ENCODE measurements at places on chromosomes 11 and 22.

- no peak for DNase-seq
These were observed 121.2 kb downstream of the PDE3B start for GRCh38 chr11:14764579-14765527.

- no peak for DNase-seq
These were observed 110.6 kb downstream of the SCN3B start for GRCh38 chr11:123543797-123544196.

- DNase-seq, result no peak
These were observed 26.2 kb upstream of the LIN7C start for GRCh38 chr11:27532652-27533325.

- DNase-seq, result no peak
These were observed 8.5 kb upstream of the ME3 start for GRCh38 chr11:86680716-86681482.

DNA sequence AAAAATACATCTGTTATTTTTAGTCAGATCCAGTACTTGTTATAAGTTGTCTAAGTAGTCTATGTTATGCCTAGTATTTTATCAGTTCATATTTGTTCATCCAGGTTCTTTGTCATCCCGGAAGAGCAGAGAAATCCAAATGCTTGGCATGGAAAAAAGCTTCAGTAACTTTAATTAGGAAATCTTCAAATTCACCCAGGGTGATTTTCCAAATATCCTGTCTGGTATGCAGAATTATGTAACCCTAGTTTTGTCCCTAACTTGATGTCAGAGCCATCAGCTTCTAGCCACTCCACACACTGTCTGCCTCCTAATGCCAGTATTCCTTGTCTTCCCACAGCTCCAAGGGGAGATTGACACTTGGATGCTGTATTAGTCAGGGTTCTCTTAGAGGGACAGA lies 216.2 kb downstream of the ARHGAP42 start:
- no peak for DNase-seq

DNA sequence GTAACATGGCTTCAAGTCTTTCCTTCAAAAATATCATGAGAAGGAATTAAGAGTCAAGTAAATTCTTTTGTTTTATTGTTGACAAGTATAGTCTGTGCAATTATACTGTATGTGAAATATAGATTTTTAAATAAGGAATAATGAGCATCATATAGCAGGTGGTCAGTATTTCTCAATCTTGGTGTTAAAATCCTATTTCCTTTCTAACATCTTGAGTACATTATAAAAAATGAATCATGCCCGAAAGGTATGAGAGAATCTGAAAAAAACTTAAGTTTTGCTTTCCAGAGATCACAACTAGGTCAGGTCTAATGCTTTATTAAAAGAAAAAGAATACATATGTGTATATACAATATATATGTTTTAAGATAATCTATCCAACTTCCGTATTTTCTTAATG lies 53.1 kb downstream of the KIF18A start:
- DNase-seq, result no peak

DNA sequence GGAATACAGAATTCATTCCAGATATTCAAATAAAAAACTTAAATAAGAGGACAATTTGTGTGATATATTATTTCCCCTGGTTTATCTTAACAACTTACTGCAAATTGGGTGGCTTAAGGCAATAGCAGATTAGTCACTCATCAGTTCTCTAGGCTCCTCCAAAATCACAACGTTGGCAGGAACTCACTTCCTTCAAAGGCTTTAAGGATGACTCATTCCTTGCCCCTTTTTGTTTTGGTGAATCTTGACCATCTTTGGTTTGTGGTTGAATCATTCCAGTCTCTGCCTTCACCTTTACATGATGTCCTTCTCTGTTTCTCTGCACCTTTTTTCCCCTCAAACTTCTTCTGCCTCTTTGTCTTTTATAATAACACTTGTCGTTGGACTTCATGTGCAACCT lies 3.4 kb downstream of the OR10AG1 start:
- no peak for DNase-seq

DNA sequence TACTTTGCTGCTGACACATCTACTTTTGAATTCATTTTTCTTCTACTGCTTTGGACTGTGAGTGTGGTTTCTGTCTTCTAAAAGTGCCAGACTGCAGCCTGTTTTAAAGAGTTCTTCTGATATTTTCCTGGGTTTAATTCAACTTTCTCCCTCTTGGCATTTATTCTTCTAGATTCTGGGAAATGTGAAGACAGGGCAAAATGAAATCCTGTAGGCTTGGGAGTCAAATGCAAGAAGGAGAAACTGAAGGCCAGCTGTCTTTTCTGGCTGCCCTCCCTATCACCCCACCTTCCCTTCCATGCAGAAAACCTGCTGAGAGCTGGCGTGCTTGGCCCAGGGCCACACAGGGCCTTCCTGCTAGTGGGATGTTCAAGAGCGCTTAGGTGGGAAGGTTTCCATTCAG lies 7.6 kb downstream of the ZNF70 start:
- DNase-seq, result no peak

DNA sequence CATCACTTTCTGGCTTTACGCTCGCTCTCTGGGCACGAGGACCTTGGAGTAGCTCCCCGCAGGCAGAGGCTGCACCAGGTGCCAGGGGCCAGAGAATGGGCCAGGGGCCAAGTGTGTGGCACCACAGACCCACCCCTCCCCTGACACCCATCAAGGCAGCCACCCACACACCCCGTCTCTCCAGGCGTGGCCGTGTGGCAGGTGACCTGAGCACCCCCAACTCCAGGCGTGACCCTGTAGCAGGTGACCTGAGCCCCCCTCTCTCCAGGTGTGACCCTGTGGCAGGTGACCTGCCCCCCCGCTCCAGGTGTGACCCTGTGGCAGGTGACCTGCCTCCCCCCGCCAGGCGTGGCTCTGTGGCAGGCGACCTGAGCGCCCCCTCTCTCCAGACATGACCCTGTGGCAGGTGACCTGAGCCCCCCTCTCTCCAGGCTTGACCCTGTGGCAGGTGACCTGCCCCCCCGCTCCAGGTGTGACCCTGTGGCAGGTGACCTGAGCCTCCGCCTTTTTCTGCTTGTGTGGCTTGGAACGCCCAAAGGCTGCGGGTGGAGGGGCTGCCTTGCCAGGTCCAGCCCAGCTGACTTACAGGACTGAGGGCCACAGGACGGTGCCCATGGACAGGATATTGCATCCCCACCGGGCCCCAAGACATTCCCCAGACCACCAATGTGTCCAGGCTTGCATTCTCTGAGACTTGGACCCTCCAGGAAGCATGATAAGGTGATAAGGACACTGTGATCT lies 667.2 kb downstream of the BRD1 start:
- DNase-seq, result no peak

GRCh38 chr11:119324189-119324588 lies 7.3 kb upstream of the MCAM start:
- DNase-seq, result no peak

GRCh38 chr11:617912-618682 lies 2.3 kb upstream of the IRF7 start:
- DNase-seq, result no peak

Data from stimulated activated CD4-positive, alpha-beta T cell treated with anti-CD3 and anti-CD28 coated beads, TNF-alpha, amount 100 ng/mL, for 24 hours (primary cell).